ENCODE measurements at places on chromosomes 7 and 10.

- DNase-seq: no peak
Observed at GRCh38 chr10:97046456-97047082, 139.2 kb downstream of the SLIT1 start.

- DNase-seq: no peak
Observed at GRCh38 chr10:122463466-122464249, 2.3 kb downstream of the HTRA1 start.

- no peak for DNase-seq
Observed at GRCh38 chr7:156058248-156058647, 246.0 kb upstream of the SHH start.

- no peak for DNase-seq
Observed at GRCh38 chr10:1734288-1734687, 3.0 kb downstream of the ADARB2 start.

DNA sequence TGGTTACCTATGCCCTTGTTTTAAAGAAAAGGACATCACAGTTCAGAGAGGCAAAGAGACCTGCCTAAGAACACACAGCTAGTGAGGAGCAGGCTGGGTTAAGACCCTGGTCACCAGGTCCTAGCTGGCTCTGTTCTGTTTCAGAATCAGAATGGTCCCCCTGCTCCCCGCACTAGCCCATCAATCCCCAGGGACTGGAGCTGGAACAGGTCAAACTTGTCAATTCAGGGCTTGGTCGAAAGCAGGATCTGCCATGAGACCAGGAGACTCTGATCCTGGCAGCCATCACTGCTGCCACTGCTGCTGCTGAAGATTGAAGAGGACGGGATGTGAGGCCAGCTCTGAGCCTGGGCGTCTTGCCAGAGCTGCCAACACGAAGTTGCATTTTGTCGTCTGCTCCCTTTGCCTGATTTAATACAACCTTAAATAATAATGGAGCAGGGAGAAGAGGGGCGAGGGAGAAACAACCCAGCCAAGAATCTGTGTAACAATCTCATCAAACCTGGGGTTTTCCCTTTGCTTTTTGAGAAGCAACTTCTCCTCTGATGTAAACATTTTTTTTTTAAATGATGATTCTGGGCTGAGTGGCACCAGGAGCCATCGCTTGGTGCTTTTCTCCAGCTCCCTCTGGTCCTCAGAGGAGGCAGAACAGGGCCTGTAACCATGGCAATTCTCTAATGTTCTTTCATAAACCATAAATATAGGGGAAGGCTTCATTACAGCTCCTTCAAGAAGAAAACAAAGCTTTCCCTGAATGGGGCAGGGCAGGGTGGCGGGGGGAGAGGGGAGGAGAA is 119.0 kb upstream of the SORCS3 start:
- DNase-seq: no peak

GRCh38 chr10:126997801-126998590 is 92.8 kb downstream of the DOCK1 start:
- DNase-seq: no peak

Measured in RWPE2 (cell line).